Activated naive CD8-positive, alpha-beta T cell treated with anti-CD3 and anti-CD28 coated beads, Interleukin-2, amount 10 ng/mL, durations not matched to agents 7 days and 5 days (primary cell): ENCODE measurements at places on chromosomes 7 and 10. TPM values are rescaled to one million over a fixed set of nuclear protein-coding genes. Genes with fewer than 3 reads are reported as not detected.

The MYO3A gene
- not detected for total RNA-seq

The IDE gene
- 18.2 TPM for total RNA-seq

DNA sequence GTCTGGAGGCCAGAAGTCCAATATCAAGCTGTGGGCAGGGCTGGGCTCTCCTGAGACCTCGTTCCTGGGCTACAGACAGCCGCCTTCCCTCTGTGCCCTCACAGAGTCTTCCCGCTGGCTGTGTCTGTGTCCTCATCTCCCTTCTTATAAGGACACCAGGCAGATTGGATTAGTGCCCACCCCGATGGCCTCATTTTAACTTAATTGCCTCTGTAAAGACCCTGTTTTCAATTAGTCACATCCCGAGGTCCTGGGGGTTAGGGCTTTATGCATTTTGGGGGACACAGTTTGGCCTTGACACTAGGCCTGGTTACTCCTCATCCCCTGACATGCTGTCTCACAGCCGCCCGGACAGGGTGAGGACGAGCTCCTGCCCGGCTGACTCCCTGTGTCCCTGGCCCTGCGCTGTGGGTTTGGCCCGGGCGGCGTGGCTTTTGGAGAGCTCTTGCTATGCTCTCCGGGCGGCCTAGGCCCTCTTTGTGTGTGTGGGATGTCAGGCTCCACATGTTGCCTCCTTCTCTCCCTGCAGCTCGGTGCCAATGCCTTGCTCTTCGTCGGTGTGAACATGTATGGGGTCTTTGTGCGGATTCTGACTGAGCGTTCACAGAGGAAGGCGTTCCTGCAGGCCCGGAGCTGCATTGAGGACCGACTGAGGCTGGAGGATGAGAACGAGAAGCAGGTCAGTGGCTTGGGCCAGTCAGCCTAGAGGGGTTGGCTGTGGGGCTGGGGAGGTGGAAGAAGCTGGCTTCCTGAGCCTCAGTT is 18.2 kb downstream of the ADCY1 start:
- no peak for DNase-seq

The MOGAT3 gene
- not detected for total RNA-seq

DNA sequence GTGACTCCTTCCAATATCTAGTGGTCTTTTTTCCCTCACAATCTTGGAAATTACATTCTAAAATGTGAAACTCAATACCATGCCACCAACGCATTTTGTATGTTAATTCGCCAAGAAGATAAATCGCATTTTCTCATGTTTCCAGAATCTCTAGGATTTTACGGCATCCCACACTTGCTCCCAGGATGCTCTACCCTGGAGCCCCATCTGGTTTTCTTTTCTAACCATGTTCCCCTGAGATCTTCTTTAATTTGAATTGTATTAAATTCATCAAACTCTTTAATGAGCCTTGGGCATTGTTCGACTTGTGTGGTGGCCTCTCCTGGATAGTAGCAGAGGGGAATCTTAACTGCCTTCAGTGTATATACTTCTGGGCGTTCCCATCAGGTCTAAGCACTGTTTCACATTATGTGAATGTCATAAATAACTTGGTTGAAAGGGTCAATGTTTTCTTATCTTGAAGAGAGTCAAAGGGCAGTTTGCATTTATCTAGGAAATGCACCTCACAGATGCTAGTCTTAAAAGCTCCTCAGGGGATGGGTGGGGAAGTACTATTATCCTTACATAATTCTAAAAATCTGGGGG is 169.1 kb upstream of the MEOX2 start:
- DNase-seq: no peak

DNA sequence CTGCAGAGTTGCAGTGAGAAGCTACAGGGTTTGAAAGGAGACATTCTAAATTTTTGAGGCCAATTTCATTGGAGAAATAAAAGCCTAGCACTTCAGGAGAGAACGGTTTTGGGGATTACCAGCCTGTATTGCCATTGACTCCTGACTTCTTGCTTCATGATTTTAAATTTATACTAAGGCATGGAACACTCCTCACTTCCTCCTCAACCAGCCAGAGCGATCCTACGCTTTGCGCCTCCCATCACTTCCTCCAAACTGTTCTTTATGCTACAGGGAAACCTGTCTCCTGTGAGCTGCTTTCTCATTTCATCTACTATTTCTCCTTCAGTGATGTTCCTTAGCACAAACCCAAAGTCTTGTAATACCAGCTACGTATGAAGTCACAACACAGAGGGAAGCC is 495.1 kb downstream of the SUGCT start:
- DNase-seq: no peak

The AZGP1 gene
- total RNA-seq: not detected

GRCh38 chr10:13658264-13658663 is 71.5 kb downstream of the PRPF18 start:
- DNase-seq: peak; percentile 40

DNA sequence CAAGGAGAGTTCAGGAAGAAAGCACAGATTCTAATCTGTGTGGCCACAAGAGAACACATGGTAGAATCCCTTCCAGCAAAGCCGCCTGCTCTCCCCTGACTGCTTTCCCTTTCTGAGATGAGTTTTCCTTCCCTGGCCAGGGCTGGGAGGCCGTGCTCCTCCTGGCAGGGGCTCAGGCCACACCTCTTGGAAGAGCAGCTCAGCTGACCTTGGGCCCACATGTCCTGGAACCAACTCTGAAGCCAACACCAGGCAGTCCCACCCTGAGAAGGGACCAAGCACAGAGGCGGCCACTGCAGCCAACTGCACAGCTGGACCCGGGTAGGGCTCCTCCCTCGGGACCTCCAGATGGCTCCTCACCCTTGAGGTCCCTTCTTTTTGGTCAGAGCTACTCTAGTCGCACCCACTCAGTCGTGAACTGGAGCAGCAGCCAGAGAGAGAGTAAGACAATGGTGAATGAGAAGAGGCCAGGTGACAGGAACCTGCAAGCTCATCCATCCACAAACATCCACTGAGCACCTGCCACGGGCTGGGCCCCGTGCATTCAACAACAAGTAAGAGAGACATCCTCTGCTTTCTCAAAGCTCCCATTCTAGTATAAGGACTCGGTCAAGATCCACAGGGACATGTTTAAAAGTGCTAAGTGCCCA is 40.3 kb downstream of the FAM53B start:
- DNase-seq: no peak
